ENCODE measurements at places on chromosomes 3 and 15. TPM values are rescaled to one million over a fixed set of nuclear protein-coding genes. Genes with fewer than 3 reads are reported as not detected.

Gene CYP1A2
- not detected for total RNA-seq

Gene DCUN1D1
- total RNA-seq, result 16.2 TPM

Gene WWTR1
- total RNA-seq, result 145 TPM

Gene KLHL6
- not detected for total RNA-seq

Gene GOLGA8H
- 2.6 TPM for total RNA-seq

Gene AKAP13
- total RNA-seq, result 120 TPM

Gene CCK
- 2.7 TPM for total RNA-seq

Gene PPP1R14D
- total RNA-seq, result 0.33 TPM

Gene CLDND1
- total RNA-seq, result 57.9 TPM

Gene PLA1A
- 0.40 TPM for total RNA-seq

Gene GRK7
- total RNA-seq, result not detected

Gene CAPN3
- 0.34 TPM for total RNA-seq

Gene CPA3
- total RNA-seq, result not detected

Gene CHL1
- not detected for total RNA-seq

Gene ESYT3
- 1.2 TPM for total RNA-seq

Gene C15orf40
- total RNA-seq, result 50.6 TPM

Gene C15orf39
- 36.4 TPM for total RNA-seq

Gene GATM
- total RNA-seq, result 2.2 TPM

Gene ACP3
- total RNA-seq, result 0.08 TPM

Gene GOLGA6L7
- not detected for total RNA-seq

Gene LINGO1
- 10.0 TPM for total RNA-seq

Gene PLA2G4D
- total RNA-seq, result not detected

Gene TICRR
- 10.9 TPM for total RNA-seq

Gene GATA2
- 4.5 TPM for total RNA-seq

Gene ZNF592
- 21.0 TPM for total RNA-seq

Gene RPN1
- total RNA-seq, result 173 TPM

Gene LRRC34
- total RNA-seq, result not detected

Gene SPG21
- 122 TPM for total RNA-seq

Gene XCR1
- not detected for total RNA-seq

Gene PIGZ
- total RNA-seq, result 1.5 TPM

Gene TM6SF1
- total RNA-seq, result not detected

Gene REC114
- total RNA-seq, result not detected

Gene FANCD2OS
- total RNA-seq, result not detected

Gene DUOX2
- total RNA-seq, result not detected

Gene COL6A5
- not detected for total RNA-seq

Gene RTP1
- total RNA-seq, result not detected

Gene GOLGA8Q
- 0.22 TPM for total RNA-seq

Gene CAMK2N2
- total RNA-seq, result 1.6 TPM

Gene DHX36
- 49.1 TPM for total RNA-seq

Gene SPATA12
- 0.62 TPM for total RNA-seq

Gene CCR5
- total RNA-seq, result not detected

Gene ZMYND10
- 1.1 TPM for total RNA-seq

Gene SLC30A4
- 1.8 TPM for total RNA-seq

Gene SLC2A2
- not detected for total RNA-seq

Gene SLC15A2
- total RNA-seq, result 0.10 TPM

Gene IDH3A
- 74.1 TPM for total RNA-seq

Gene IQCF5
- not detected for total RNA-seq

Gene SNTN
- not detected for total RNA-seq

Gene GRM2
- total RNA-seq, result 0.13 TPM

Gene LRRC31
- total RNA-seq, result not detected

Gene PRR20G
- 1.6 TPM for total RNA-seq

Gene WNT5A
- total RNA-seq, result 1.0 TPM

Gene SKOR1
- 0.05 TPM for total RNA-seq
